ENCODE measurements at places on chromosomes 7 and 10.

DNA sequence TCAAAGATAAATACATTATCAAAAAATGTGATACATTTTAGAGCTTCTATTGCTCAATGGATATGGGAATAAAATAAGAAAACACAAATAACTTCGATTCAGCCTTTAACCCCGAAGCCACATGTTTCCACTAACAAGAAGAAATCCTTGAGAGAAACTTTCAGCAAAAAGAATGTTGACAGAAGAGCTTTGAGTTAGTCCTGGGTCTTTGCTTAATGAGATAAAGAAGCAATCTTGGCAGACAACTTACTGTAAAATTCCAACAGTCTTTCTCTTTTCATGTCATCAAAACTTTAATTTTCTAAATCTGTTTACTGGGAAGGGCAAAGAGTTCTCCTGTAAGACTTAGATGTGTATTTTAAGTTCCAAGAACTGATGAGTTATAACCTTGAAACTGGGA lies 810.2 kb downstream of the CNTNAP2 start:
- DNase-seq = no peak

DNA sequence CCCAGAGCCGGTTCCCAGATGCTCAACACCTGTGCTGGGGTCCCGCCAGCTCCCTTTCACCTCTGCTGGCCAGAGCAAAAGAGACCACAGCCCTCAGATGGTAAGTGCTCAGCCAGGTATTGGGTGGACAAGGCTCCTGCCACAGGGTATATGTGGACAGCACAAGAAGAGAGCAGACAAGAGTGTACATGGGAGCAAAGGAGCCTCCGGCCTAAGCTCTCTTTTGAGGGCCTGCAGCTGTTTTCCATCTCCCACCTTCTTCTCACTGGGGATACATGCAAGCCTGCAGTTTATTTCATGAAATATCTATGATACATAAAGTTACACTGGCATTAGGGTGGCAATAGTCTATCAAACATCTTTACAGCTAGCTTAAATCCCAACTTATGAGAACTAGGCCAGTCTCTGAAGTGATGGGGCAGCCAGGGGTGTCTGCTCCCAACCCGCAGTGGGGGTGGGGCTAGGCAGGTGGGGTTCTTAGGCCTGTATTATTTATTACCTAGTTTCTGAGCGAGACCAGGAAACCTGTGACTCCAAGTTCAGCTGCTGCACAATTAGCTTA lies 50.4 kb upstream of the DDC start:
- no peak for DNase-seq

- no peak for DNase-seq
Measured at GRCh38 chr7:28668085-28668484, 255.8 kb downstream of the CREB5 start.

- DNase-seq = no peak
Measured at GRCh38 chr7:134755422-134756022, 23.9 kb upstream of the CALD1 start.

DNA sequence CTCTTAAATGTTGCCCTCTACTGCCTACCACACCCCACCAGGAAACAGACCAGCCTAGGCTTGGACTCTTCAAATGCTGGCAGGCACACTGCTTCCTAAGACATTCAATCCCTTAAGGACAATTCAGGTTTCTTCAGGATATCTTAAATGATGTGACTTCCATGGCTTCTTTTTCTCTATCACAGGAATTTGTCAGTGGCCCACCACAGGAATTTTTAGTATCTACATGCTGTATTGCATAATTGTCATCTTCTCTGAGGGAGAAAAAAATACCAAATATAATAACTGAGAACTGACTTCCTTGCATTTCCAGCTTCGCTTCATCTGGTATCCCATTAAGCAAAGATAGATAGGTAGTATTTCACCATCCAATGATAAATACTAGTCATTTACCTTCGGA lies 129.3 kb downstream of the WNT2 start:
- DNase-seq = no peak

DNA sequence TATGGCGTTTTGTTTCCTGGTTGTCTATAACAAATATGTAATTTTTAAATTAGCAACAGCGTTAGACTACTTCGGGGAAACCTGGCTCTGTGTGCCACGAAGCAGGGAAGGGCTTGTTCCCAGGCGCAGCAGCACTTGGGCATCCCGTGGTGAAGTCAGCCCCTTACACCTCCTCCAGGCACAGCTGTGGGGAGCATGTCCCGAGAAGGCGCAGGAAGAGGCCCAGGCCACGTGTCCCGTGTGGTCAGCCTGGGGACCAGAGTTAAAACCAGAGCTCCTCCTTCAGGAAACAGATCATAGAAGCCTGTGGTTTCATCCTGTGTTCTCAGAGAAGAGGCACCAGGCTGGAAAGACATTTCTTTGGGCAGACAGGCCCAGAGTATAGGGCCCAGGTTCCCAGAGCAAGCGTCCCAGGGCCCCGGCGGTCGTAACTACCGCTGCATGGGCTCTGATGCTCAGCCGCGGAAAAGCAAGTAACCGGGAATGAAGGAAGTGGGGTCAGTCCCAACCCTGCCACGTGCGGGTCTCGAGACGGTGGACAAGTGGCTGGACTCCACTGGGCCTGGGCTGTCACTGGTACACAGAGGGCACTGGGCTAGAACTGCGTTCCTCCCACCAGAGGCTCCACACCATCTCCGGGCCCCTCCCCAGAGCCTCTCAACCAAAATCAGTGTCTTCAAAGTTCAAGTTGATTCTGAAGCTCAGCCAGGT lies 7.1 kb downstream of the NUDT1 start:
- no peak for DNase-seq

GRCh38 chr7:124686543-124687171 lies 78.9 kb downstream of the GPR37 start:
- no peak for DNase-seq

DNA sequence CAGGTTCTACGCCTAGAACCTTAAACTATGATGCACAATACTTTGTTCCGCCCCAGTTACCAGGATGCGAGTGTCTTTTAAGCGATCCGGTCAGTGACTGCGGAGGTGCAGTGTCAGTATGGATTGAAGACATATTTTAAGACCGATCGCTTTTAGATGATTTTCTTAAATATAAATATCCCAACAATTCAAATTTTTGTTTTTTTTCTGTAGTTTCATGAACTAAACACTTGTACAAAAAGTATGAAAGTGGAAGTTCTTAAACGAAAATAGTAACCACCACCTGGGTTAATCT lies 835 bp downstream of the COMMD3 start:
- DNase-seq = no peak

- no peak for DNase-seq
Measured at GRCh38 chr7:43764807-43765491, 6.5 kb downstream of the BLVRA start.

DNA sequence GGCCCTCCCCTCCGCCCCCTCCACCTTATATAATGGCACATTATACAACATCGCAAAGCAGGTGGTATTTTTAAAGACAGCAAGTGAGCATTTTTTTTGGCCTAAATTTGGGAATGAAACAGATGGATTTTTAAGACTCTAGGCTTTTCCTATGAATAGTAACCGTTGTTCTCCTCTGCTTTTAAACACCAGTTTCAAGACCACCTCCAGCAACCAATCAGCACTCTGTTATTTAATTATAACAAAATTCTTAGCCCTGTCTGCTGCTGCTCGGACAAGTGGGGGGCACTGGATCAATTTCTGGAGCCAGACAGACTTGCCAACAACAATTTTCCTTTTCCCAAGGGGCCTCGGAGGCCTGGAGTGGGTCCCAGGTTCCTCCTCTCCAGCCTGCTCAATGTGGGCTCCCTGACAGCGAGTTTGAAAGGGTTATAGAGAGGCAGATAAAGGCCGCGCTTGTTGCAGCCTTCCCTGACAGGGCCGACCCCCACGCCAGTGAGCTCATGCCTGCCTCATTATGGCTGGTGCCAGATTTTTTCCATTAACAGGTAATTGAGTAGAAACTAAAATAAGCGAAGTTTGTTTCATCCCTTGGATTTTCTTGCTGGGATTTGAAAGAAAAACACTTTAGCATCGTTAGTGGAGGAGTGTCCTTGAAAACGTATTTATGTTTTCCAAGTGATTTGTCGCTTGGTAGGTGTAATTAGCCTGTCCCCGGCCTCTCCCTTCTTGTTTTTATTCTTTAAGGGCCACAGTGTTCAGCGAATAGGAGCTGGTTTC lies 227.3 kb downstream of the TCF7L2 start:
- DNase-seq = no peak

GRCh38 chr7:129066290-129067131 lies 11.6 kb upstream of the TNPO3 start:
- no peak for DNase-seq

GRCh38 chr10:120421250-120421649 lies 35.8 kb upstream of the PLPP4 start:
- no peak for DNase-seq

GRCh38 chr7:93889261-93889660 lies 1.3 kb downstream of the TFPI2 start:
- DNase-seq = no peak

DNA sequence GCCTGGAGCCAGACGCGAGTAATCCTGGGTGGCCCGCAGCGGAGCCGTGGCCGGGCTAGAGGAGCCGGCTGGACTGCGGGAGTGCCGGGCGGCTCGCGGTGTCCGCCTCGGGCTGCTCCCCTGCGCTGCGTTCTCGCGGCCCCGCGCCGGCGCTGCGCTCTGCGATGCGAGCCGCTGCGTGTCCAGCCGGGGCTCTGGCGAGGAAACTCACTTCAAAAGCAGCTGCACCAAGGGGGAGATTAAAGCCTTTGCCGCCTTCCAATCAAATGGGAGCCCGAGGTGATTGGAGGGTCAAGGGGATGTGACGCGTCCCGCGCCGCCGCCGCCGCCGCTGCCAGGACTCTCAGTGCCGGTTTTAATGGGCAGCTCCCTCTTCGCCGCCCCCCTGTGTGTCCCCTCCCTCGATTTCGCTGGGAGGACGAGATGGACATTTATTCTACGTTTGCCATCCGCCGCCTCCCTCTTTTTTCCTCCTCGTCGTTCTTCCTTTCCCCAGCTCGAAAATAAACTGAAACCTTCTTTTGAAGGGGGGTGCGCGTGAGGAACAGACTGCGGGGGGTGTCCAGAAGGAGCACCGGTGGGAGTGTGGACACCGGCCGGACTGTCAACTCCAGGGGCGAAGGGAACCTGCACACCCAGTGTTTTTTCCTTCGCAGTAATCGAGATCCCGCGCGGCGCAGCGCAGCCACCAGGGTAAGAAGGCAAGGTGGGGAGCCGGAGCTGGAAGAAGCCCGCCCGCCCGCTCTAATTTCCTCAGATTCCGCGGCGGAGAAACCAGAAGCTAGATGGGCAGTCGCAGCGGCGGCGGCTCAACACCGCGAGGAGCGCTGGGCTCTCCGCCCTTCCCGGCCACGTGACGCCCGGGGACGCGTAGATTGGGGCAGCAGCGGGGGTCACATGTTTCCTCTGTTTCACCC lies at the start of gene ZNF503:
TSS of gene ZNF503 (minus strand) at position 196 of the 917 bp plus-strand sequence. CDS start 345 bp downstream, outside the sequence.
- no peak for DNase-seq

DNA sequence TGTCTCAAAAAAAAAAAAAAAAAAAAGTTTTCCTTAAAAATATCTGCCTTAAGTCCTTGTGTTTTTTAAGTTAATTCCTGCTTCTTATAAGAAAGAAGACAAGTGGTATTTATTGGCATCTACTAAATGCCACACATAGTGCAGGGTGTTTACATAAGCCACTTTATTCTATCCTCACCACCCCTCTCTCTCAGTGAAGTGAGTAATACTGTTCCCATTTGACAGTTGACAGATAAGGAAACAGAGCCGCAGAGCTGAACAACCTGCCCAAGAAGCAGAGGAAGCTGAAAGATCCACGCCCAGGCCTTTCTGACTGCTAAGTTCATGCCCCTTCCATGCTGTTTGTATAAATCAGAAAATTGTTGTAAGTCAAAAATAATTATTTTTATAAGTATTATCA lies 54.1 kb downstream of the ABLIM1 start:
- no peak for DNase-seq

GRCh38 chr10:13890233-13891127 lies 303.7 kb downstream of the PRPF18 start:
- no peak for DNase-seq

DNA sequence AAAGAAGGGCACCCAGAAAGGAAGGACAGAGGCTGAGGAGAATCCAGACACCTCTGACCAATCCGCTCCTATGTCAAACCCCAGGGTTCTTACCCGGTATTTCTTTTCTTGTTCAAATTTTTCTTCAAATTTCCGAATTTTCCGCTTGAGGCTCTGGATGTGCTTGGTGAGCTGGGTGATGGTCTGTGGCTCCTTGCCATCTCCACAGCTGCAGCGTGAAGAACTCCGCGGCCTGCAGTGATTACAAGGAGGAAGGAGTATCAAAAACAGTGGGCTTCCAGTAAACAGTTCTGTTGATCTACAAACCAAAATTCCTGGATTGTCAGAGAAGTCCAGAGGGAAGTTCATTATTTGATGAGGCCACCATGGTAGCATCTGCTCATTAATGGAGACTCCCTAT lies 92.0 kb downstream of the PHYHIPL start:
- DNase-seq = no peak

- no peak for DNase-seq
Measured at GRCh38 chr10:84600947-84601346, 272.6 kb downstream of the CCSER2 start.

- no peak for DNase-seq
Measured at GRCh38 chr7:68020102-68020501, 1023.5 kb downstream of the TYW1 start.

GRCh38 chr7:18866359-18867036 lies 250.9 kb downstream of the TWIST1 start:
- no peak for DNase-seq

GRCh38 chr7:28643584-28644340 lies 231.4 kb downstream of the CREB5 start:
- no peak for DNase-seq

DNA sequence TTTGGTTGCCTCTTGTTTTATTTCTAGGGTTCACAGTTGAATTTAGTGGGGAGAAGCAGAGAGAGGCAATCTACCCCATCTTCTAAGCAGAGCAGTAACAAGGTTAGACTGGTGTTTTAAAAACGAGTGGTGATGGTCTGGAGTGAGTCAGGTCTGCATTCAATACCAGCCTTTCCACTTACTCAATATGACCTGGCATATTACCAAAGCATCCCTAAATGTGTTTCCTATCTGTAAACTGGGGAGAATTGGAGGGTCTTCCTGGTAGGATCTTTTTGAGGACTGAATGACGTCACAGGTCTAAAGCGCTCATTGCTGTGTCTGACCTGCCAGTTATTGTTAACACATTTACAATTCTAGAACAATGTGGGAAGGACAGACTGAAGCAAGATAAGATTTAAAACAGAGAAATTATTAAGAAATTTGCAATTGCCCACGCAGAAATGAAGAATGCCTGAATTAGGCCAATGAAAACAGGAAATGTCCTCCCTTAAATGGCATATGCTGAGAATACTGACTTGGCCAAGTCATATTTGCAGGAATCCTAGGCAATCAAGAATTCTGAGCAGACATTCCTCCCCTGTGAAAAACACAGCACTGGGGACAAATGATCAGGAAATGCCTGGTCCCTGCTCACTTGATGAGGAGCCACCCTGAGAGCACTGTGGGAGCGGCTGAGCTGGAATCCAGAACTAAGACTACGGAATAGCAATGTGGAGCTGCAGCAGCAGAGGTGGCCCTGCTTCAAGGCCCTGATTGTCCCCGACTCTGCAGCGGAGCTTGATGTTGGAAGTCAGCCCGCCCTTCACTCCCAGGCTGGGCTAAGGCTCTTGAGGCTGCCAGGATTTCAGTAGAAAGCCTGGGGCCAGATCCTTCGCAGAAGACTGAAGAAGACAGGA lies 184.5 kb upstream of the CXCL12 start:
- no peak for DNase-seq

Data from stimulated activated CD8-positive, alpha-beta memory T cell treated with anti-CD3 and anti-CD28 coated beads, Interleukin-7, amount 100 ng/mL, for 1 hour (primary cell).